Right renal cortex interstitium (tissue), 3 donors: ENCODE measurements at places on chromosomes 5 and 9.

GRCh38 chr5:115267617-115268016 lies 4.9 kb upstream of the PGGT1B start:
- no peak for DNase-seq

DNA sequence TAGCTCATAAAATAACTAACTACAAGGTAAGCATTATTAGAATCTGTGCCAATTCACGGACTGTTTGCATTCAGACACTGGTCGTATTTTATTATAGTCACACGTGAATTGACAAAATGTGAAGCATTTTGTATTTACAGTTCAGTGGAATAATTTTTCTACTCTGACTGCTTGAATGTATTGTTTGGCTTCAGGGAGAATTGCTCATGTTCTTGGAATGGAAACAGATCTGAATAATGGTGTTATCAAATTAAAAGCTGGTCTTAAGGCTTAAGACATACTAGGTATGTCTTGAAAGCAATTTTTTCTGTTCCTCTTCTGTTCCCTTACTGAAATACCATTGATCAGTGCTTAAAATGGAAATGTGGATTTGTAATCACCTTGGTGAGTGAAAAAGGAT lies 543.7 kb upstream of the TLE4 start:
- DNase-seq, result no peak

- no peak for DNase-seq
These were observed 859 bp upstream of the GRIA1 start for GRCh38 chr5:153489611-153490010.

DNA sequence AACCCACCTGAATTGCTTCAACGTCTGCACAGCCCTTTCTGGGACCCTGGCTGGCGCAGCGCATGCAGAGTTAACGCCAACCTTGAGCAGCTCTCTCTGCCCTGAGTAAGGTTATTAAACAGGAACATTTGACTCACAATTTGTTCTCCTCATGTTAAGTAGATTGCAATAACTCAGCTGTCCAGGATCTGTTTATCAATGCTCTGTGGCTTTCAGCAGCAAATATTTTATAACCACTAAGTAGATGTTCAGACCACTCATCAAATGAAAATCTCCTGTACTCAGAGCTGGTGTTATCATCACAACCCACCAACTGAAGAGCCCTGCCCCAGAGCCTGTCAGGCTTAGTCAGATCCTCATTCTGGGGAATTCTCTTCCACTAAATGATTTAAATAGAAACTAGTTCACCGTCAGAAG lies 403.0 kb downstream of the ZNF608 start:
- no peak for DNase-seq

- no peak for DNase-seq
These were observed 405.5 kb downstream of the KIF4B start for GRCh38 chr5:155418960-155419579.

DNA sequence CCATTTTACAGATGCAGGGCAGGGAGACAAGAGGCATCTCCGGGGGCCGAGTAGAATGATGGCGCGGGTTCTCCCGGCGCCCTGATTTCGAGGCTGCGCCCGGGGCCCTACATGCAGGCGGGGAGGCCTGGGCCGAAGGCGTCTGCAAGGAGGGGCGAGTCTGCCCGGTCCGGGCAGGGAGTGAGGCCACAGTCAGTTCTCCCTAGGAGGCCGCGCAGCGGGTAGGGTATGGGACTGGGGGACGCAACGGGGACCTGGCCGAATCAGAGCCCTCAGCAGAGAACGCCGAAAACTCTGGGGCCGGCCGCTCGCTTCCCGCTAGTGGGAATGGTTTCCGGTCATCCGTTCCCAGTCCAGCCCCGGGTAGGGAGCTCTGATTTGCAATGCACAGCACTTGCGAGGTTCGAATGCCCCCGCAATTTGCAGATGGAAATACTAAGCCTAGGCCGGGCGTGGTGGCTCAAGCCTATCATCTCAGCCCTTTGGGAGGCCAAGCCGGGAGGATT lies 6.4 kb downstream of the TLX3 start:
- no peak for DNase-seq

DNA sequence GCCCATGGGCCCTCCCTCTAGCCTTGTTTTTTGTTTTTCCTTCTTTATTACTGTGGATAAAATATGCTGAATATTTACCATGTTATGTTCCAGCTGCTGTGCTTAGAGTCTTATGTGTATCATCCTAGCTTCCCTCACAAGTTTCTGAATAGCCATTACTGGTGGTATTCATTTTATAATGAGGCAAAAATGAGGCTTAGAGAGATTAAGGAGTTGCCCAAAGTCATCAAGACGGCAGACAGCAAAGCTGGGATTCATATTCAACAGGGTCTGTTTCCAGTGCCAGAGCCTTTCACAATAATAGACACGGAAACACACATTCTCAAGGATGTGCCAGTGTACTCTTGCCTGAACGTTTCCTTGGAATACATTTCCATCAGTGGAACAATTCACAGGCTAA lies 258.1 kb downstream of the CTNND2 start:
- DNase-seq, result no peak
